ENCODE measurements at places on chromosomes 1 and 21.

GRCh38 chr1:2018217-2019171 is 651 bp upstream of the GABRD start:
- DNase-seq = no peak

- no peak for DNase-seq
Observed at GRCh38 chr21:25515484-25516405, 91.5 kb downstream of the MRPL39 start.

DNA sequence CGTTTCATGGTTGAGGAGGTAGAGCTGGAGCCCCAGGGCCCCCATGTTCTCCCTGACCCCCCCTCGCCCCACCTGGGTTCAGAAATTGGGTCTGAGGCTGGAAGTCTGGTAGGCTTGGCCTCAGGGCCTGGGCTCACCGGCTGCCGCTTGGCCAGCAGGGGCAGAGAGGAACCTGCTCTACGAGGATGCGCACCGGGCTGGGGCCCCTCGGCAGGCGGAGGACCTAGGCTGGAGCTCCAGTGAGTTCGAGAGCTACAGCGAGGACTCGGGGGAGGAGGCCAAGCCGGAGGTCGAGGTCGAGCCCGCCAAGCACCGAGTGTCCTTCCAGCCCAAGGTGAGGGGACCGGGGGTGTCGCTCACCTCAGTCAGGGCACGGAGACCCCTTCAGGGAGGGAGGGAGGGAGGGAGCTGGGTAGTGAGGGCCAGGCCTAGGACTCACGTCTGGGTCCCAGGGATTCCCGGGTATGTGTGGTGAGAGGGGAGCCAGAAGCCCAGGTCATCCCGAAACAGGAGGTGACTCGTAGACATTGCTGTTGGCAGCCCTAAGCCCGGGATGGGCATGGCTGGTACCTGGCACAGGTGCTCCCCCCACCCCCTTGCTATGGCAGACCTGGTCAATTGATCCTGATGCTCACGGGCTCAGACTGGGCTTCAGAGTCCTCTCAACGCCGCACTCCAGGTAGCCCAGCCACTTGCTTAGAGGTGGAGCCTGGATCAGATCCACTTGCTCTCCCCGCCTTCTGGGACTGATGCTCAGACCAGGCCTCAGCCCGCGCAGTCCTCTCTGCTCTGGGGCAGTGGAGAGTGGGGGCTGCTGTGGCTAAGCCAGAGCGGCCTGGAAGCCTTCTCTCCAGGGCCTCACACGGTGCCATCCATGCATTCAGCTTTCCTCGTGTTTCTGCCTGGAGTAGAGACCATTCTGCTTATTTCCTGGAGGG is 68.4 kb downstream of the ARHGEF10L start:
- DNase-seq = no peak

- DNase-seq = no peak
Observed at GRCh38 chr1:58204284-58204683, 342.2 kb downstream of the OMA1 start.

Data from activated T-cell treated with anti-CD3 and anti-CD28 coated beads, Interleukin-2, amount 50 U/mL, for 24 hours (primary cell).